ENCODE measurements at places on chromosomes 6 and 20.

DNA sequence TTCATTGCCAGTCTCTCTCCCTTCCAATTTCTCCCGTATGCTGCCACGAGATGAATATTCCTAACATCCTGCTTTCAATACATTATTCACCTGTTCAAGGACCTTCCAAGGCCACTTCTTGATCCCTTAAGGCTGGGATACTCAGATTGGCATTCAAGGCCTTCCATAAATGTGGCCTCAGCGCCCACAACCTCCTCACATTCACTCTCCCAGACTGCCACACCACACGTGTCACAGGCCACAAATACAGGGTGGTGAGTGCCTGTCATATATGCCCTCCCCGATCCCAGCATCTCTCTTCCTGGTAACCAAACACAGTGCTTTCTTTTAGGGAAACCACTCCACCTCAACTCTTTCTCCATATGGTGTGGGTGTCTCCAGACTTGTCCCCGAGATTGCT lies 55.5 kb downstream of the TTI1 start:
- DNase-seq = no peak

DNA sequence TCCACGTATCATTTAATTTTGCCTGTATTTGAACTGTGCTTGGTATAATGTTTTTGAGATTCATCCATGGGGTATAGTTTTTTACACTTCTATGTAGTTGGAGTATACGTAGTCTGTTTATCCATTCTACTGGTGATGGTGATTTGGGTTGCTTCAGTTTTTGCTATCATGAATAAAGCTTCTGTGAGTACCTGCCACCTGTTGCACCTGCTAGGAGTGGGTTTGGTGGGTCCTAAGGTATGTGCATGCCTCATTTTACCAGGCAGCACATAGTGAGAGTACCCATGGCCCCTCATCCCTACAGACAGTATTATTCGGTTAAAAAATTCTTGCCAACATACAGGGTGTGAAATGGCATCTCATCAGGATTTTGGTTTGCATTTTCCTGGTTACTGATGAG lies 92.9 kb downstream of the DNAH8 start:
- no peak for DNase-seq

DNA sequence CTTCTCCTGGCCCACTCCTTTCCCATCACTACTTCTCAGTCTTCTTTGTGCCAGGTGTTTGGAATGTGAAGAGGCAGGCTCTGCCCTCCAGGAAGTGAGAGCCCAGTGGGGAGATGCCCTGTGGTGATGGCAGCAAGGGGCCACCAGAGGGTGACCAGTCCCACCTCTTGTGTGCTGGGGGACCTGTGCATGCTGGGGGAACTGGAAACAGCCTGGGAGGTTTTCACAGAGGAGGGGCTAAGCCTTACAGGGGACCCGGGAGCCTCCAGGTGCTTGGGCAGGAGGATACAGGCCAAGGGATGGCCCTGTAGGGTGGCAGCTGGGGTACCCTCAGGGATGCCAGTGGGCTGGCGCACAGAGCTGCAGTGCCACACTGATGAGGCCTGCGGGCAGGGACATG lies 72.3 kb downstream of the RAMACL start:
- no peak for DNase-seq

- DNase-seq = no peak
Measured at GRCh38 chr6:81886157-81886556, 133.7 kb upstream of the TENT5A start.

- no peak for DNase-seq
Measured at GRCh38 chr6:9521152-9521530, 893.7 kb downstream of the TFAP2A start.

GRCh38 chr6:24749297-24749696 lies 25.4 kb upstream of the GMNN start:
- no peak for DNase-seq

GRCh38 chr20:11716239-11716944 lies 201.3 kb upstream of the BTBD3 start:
- DNase-seq = no peak

DNA sequence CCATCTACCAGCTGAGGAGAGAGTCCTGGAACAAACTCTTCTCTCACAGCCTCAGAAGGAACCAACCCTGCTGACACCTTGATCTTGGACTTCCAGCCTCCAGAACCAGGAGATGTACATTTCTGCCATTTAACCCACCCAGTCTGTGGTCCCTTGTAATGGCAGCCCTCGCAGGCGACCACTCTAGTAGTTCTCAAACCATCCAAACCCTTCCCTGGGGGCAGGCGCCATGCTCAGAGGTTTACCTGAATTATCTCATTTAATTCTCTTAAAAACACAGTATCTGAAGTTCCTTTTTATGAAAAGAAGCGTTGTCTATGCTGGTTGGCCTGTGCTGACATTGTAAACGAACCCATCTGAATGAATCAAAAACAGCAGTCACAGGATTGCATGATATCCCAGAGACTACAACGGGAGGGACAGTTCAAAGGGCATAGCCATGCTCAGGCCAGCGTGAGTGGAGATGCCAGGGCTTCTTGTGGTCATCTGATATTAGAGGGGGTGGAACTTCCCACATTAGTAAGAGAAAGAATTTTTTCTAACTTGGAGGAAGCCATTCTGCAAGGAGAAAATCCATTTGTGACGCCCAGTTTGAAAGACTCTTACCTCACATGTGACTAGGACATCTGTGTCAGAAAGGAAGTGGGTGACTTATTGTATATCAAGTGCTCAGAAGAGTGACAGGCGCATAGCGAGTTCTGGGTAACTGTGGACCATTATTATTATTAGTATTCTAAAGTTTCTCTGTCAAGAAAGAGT lies 17.2 kb upstream of the TAGAP start:
- DNase-seq = no peak

- no peak for DNase-seq
Measured at GRCh38 chr6:139137706-139138105, 2.8 kb downstream of the HECA start.

GRCh38 chr6:87904011-87904410 lies 143.6 kb upstream of the SPACA1 start:
- no peak for DNase-seq

GRCh38 chr6:42197555-42198362 lies 3.0 kb upstream of the GUCA1B start:
- no peak for DNase-seq

- no peak for DNase-seq
Measured at GRCh38 chr6:128738112-128738511, 144.8 kb upstream of the LAMA2 start.

DNA sequence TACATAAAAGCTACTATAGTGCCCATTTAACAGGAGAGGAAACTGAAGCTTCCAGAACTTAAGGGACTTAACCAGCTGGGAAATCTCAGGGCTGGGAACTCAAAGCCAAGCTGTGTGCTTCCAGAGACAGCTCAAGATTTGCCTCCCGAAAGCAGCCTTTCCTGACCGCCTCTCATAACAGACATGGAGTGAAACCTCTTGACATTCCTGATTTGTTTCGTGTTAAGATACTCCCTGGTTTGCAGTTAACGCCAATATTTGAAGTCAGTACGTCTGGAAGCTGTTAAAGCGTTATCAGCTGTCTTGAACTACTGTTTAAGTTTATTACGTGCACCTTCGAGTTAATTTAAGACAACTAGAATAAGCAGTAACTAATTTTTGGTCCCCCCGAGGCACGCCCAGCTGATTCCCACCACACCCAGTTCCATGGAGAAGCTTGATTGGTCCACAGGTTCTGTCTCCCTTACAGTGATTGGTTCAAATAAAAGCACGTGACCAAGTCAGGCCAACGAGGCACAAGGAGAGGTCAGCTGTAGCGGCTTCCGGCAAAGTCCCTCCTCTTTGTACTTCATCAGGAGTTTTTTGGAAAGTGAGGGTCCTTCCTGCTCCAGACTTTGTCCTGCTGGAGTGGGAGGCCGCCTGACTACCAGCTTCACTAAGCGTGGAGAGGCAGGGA lies 8.9 kb upstream of the TCP11 start:
- no peak for DNase-seq

DNA sequence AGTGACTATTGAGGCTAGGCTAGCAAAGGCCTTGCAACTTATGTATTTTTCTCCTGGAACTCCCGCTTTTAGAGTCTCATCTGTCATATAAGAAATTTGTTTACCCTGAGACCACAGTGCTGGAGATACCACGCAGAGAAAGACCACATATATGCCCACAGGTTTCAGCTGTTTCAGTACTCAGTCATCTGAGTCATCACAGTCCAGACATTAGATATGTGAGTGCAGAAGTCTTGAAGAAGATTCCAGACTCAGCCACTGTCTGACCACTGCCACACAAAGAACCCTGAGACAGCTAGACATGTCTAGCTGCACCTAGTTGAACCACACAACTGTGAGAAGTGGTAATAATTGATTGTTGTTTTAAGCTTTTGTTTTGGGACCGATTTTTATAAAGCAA lies 648.3 kb downstream of the EPM2A start:
- DNase-seq = no peak

GRCh38 chr20:37299718-37300528 lies 10.5 kb downstream of the MANBAL start:
- no peak for DNase-seq

DNA sequence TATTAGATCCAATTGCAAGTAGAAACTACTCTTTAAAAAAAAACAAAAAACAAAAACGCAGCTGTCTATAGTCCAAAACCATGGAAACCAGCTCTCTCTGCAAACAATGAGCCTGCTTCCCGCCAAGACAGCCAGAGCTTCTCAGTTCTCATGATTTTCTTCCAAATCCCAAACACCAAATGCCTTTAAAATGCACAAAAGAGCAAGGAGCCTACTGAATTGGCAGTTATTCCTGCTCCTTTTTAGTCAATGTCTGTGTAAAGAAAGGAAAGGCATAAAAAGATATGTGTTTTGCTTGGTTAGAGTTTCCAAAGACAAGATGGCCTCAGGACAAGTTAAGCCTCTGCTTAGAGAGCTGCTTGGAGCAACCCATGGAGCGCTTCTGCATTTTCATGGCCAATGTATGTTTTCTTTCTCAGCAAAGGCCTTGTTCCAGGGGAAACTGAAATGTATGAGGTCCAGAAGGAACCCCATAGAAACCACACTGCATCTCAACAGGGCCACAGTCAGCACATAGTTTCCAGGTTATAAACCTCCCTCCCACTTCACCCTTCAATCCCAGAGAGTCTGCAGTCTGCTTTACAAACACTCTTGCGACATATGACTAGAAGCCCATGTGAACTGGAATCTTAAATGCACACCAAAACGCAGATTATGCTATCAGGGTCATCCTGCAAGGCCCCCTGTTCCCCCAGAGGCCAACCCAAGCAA lies 209.3 kb upstream of the TAB2 start:
- DNase-seq = peak; percentile 79

DNA sequence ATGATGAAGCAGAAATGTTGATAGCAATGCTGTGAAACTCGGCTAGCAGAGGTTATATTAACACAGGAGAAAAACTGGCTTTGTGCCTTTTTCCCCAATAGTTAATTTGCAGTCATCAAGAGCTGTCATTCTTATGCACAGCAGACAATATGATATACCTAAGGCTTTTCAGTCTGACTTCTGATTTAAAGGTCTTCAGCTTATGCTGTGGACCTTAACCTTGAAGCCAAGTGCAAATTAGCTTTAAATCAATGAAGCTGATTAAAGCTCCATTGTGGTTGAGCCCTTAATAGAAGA lies 171.6 kb upstream of the ID4 start:
- no peak for DNase-seq

- no peak for DNase-seq
Measured at GRCh38 chr6:89542081-89542857, 96.3 kb downstream of the LYRM2 start.

DNA sequence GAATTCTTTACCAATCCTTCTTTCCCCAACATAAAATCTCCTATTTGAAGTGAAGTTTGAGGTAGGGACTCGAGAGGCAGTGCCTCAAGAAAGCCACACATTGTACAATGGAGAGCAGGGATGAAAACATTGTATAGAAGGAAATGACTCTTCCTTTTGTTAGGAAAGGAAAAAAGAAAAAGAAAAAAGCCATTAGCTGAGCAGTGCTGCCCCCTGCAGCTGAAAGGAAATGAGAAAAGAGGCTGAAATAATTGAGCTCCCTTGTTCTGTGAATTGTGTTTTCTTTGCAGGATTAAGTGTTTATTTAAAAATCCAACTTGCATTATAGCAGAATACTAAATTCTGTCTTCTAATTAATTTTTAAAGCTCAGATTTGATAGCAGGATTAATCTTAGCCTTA lies 162.9 kb upstream of the SASH1 start:
- no peak for DNase-seq

GRCh38 chr6:125927761-125928160 lies 28.8 kb upstream of the HINT3 start:
- DNase-seq = no peak

DNA sequence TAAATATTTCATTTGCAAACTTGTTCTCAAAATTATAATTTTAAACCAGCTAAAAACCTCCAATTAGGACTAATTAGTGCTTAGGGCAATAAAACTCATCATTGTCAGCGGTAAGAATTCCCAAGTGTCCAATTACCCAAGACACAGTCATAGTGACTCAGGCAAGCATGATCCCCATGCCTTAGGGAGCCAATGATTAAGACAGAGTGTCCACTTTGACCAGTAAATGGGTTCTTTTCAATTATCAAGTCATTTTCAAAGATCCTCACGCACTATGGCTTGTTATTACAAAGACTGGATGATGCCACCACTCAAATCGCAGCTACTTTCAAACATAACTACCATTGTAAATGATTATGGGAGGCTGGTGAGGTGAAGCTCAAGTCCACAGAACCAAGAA lies 114.0 kb downstream of the BFSP1 start:
- DNase-seq = no peak

DNA sequence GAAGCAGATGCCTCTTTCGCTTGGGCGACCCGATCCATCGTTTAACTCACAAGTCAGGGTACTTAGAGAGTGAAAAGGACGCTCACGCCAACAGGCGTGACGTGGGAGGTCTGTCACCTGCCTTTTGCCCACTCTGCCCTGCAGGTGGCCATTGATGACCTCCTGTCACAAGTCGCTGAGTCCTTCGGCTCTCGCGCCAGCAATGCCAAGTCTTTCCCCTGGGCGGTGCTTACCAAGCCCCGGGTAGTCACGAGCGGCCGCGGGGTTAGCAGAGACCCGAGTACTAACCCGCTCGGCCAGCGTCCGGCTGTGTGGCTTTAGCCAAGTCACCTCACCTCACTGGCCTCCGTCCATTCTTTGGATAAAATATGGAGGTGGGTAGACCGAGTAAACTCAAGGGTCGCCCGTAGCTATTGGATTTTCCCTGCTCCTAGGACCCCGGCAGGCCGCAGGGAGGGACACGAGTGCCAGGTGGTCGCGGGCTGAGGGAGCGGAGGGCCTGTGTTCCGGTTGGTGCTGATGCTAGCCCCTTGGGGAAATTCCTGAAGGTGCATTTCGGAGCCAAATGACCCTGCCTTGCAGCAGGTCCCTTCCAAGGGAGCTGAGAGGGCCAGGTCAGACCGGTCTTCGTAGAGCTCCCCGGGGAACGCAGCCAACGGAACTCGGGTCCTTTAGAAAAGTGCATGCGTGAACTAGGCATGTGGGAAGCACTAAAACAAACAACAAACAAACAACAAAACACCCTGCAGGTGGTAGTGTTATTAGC lies 668 bp downstream of the PKIB start:
- no peak for DNase-seq

GRCh38 chr6:35264550-35265274 lies 5.2 kb downstream of the ZNF76 start:
- no peak for DNase-seq

DNA sequence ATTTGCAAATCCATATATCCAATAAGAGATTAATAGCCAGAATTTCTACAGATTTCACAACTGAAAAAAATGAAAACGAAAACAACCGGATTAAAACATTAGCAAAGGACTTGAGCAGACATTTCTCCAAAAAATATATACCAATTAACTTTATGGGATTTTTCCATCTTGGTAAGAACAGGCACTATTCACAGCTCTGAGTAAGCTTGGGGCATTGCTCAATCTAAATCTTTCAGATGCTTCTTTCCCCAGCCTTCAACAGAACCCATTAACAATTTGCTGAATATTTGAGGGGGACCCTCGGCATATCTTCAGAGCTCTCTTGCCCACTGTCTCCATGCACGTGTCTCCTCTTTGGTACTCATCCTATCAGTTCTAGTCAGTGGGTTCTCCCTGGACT lies 111.7 kb upstream of the CD93 start:
- no peak for DNase-seq
